ENCODE measurements at places on chromosomes 11 and 22.

DNA sequence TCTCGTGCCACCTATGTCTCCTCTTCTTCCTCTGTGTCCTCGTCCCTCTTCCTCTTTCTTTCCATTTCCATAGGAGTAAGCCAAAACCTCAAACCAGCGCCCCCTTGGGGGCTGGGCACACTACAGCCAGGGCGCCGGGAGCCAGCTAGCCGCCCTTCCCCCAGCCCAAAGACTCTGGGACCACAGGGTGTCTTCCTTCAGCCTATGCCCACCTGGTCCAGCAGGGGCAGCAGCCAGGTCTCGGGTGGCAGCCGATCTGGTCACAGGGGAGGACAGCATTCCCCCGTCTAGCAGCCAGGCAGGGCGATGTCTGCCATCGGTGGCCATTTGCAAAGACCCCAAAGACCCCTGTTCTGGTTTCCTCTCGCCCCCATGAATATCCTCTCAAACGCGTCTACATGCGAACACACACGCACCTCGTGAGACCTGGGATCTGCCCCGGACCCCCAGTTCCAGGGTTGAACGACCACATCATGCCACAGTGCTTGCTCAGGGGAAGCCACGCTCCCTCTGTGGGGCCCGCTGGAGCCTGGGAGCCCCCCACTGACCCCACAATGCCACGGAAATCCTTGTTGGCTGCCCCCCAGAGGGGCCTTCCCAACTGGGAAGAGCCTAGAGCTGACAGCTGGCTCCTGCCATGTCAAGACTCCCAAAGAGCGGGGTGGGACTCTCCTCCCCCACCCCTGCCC is 546.0 kb upstream of the CCDC179 start:
- no peak for DNase-seq

- no peak for DNase-seq
Measured at GRCh38 chr11:105156231-105156630, 16.7 kb upstream of the CARD18 start.

GRCh38 chr11:1371836-1372465 is 17.8 kb upstream of the BRSK2 start:
- no peak for DNase-seq

GRCh38 chr11:116309446-116309845 is 463.3 kb downstream of the BUD13 start:
- DNase-seq: no peak

- DNase-seq: no peak
Measured at GRCh38 chr11:28566339-28567089, 458.3 kb downstream of the METTL15 start.

GRCh38 chr11:99391245-99391644 is 370.5 kb downstream of the CNTN5 start:
- DNase-seq: no peak

Data from stimulated activated CD4-positive, alpha-beta T cell treated with anti-CD3 and anti-CD28 coated beads, TNF-alpha, amount 100 ng/mL, for 1 hour (primary cell).